ENCODE measurements at places on chromosomes 2 and 18.

DNA sequence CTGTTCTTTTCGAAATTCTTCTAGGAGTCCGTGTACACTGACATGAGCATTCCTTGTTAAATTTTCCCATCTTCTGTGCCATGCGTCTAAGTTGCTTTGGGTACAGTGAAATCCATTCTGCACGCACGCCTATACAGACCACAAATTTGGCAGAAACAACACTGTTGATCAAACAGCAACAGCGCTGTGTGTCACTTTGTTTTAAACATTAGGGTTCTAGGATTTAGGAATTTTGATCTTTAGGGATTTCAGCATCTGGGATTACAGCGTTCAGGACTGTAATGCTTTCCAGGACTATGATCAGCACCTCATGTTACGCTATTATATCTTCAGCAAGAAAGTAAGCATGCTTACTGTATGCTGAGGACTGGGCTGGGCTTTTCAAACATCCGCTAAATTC, 47.1 kb upstream of the FHL2 start:
- no peak for DNase-seq

DNA sequence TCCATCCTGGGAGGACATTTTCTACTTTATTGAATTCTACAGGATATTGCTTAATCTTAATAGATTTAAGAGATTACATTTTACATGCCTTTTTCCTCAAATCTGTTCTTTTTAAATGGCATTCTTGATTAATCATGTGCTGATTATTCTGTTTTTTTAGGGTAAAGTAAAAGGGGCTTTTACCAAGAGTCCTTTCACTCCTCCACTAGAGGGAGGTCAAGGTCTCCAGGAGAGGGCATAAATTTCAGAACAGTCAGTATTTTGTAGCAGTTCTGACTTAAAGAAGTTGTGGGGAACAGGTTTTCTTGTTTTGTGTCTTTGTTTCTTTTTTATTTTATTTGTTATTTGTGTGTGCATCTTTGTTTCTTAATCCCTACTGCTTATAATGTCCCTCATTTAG, 25.4 kb downstream of the WDR75 start:
- no peak for DNase-seq

DNA sequence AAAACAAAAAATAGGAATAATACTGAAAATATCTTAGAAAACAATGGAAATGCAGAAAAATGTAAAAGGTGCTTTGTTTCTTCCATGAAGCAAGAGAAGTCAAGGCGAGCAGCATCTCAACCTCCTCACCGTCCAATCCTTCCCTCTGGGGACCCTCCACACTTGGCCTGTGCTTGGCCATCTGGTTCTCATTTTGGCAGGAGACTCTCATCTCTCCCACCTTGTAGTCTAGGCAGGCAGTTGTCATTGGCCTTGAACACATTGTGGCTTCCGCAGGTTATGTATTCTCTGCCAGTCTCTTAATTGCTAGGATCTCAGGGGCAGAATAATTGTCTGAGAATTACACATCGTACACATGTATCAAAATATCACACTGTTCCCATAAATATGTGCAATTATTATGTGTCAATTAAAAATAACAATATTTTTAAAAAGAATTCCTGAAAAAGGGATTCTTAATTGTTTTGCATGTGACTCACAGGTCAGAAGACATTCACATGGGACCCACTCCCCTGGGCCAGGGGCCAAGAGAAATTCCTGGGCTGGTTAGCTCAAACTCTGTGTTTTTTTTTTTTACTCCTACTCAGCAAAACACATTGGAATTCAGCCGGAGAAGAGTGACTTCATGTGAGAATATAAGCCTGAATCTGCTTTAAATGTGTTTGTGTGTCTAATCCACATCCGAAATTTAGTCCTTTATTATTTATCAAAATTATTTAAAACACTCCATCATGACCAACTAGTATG, 14.0 kb upstream of the ANKRD62 start:
- no peak for DNase-seq

DNA sequence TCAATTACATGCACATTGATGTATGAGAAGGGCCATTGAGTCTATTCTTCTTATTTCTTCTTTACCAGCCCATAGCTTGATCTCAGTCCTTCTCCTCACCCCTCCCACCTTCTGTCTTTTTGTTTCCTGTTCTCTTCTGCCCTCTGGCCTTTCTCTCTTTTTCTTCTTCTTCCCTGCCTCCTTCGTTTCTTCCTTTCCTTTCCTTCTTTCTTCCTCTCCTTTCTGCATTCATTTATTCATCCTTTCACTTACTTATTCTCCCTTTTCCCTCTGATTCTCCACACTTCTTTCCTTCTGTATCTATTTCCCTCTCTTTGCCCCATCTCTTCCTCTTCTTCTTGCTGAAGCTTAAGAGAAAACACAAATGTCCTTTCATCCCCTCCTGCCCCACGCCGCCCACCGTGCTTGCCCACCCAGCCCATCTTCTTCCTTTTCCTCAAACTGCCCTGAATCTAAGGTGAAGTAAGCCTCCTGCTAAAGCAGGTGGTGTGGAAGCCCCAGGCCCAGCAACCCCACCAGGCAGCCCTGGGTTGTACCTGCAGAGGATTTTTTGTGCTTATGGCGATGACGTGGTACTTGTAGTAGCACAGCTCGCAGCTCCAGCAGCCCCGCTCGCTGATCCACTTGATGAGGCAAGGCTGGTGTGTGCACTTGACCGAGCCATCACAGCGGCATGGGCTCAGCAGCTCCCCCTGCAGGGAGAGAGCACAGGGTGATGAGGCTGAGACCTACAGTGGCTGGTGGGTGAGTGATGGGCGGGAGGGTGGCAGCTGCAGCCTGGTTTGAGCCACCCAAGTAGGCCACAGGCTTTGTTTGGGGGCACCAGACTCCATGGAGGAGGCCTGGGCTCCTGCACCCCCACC, 89.0 kb downstream of the MARCHF4 start:
- peak; percentile 38 for DNase-seq

GRCh38 chr2:220687231-220687843, 884.8 kb downstream of the EPHA4 start:
- peak; percentile 64 for DNase-seq

- DNase-seq = no peak
These were observed 51.2 kb downstream of the CHMP3 start for GRCh38 chr2:86512034-86512433.

DNA sequence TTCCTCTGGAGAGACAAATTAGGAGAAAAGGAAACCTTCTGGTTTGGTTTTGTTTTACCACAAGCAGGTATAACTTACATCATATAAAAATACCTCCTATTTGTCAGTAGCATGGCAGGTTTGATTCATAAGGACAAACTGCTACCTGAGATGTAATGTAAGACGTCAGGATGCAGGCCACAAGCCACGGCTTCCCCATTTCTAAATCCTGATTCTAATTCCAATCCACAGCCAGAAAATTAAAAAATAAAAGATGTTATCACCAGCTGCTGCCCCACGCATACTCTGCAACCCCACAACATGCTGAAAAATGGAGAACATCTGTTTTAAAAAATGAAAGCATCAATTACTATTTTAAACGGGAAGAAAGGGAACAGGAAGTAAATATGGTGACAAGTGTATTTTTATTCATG, 197.6 kb downstream of the BCL11A start:
- DNase-seq = no peak

GRCh38 chr18:40186677-40187076, 1768.4 kb upstream of the PIK3C3 start:
- no peak for DNase-seq

GRCh38 chr2:129752176-129752575, 227.3 kb upstream of the RAB6C start:
- no peak for DNase-seq

- DNase-seq = peak; percentile 11
These were observed 1.1 kb downstream of the CHN1 start for GRCh38 chr2:175003875-175004729.

Data from activated CD4-positive, alpha-beta T cell treated with anti-CD3 and anti-CD28 coated beads, Interleukin-10, Interleukin-2, amounts not matched to agents 100 ng/mL and 50 ng/mL, durations not matched to agents 16 hours and 8 hours (primary cell).